ENCODE measurements at places on chromosomes 7 and 10. TPM values are rescaled to one million over a fixed set of nuclear protein-coding genes. Genes with fewer than 3 reads are reported as not detected.

- no peak for DNase-seq
Measured at GRCh38 chr10:79229071-79229541, 118.2 kb upstream of the PPIF start.

DNA sequence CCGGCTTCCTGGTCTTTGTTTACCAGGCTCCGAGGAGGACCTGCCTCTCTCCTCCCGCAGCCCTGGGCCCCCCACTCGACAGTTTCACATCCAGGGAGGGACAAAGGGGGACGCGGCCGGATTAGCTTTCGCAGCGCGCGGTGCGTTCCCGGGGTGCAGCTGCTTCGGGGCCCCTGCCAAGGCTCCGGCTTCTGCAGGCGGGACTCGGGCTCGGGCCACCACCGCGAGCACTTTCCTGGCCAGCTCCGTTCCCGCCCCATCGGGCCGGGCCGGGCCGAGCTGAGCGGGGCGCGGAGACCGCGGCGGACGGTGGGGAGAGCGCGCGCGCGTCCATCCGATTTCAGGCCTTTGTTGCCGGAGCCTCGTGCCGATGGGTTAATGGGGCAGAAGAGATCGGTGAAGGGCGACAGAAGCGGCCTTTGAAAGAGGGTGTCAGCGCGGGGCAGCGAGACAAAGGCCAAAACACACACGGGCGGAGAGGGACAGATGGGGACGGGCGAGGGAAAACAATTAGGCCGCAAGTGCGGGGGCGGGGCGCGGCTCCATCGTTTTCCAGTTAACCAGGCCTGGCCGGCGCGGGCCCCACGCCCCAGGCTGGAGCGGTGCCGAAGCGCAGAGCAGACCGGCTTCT, 8.5 kb upstream of the UNCX start:
- DNase-seq: no peak

DNA sequence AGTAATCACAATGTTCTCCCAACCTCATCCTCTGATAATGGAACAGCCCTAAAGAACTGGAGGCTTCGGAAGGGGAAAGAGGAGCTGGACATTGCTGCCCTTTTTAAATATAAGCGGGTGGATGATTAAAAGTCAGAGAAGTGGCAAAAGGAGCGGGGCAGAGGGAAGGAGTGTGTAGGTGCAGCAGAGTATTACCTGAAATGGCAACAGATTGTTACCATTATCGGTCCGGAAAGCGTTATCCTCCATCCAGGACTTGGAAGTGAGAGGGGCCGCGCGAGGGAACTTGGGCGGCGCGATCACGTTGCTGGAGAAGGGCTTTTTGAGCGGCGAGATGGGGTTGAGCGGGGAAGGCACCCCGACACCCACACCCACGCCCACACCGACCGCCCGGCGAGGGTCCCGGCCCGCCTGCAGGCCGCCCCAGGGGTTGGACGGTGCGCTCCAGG, 51.7 kb downstream of the CPEB3 start:
- DNase-seq: no peak

- peak; percentile 58 for DNase-seq
Measured at GRCh38 chr7:35036361-35037171, 719 bp downstream of the DPY19L1 start.

DNA sequence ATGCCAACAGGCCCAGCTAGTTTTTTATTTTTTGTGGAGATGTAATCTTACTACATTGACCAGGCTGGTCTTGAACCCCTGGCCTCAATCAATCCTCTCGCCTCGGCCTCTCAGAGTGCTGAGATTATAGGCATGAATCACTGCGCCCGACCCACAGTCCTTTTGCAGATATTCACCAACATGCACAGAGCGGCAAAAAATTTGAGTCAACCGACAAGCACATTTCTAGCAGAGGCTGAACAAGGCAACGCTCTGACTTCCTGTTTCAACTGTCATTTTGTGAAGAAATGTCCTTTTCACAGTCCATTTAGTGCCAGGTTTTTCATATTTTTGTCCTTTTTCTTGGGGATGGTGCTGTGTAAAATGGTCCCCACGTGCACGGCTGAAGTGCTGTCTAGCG, 71.1 kb upstream of the KAT6B start:
- DNase-seq: no peak

- no peak for DNase-seq
Measured at GRCh38 chr7:1946773-1947450, 276.8 kb downstream of the ELFN1 start.

The MRPS16 gene
- 136 TPM for total RNA-seq

- DNase-seq: no peak
Measured at GRCh38 chr10:77269163-77269562, 368.4 kb downstream of the KCNMA1 start.

GRCh38 chr10:22228943-22229801, 11.4 kb upstream of the EBLN1 start:
- DNase-seq: peak; percentile 90

DNA sequence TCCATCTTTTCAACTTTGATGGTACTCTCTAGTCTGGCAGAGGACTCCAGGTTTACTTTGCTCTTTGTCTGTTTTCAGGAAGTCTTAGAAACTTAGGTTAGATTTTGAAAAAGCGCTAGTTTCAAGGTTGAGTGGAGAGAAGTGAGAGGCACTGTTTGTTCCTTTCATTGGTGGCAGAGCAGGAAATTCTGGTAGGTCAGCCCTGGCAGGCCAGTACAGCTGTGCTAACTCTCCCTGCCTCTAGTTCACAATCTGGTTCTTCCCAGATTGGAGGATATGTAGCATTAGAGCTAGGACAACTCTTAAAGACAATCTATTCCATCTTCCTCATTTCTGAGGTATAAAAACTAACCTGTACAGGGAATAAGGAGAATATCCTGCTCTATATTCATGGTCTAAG, 160.9 kb upstream of the FZD1 start:
- DNase-seq: no peak

DNA sequence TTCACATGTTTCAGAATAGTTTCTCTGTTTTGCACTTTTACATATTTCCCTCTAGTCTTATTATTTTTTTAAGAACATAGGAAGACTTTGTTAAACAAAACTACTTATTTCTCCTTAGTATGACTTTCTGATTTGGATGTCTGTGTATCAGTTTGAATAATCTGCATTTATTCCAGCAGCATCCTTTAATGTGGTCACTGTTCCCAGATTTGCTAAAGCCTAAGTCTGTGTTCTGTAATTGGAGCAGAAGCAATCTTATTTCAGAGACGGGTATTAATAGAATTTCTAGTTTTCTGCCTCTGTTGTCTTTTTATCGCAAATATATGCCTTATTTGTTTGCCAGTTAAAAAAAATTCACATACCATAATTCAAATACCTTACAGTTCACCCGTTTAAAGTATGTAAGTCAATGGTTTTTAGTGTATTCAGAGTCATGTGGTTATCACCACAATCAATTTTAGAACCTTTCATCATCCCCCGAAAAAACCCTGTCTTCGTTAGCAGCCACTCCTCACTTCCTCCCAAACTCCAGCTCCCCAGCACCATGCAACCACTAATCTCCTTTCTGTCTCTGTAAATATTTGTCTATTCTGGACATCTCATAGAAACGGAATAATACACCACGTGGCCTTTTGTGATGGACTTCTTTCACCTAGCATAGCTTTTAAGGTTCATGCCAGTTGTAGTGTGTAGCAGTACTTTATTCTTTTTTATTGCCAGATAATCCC, 58.7 kb downstream of the INPP5F start:
- no peak for DNase-seq

DNA sequence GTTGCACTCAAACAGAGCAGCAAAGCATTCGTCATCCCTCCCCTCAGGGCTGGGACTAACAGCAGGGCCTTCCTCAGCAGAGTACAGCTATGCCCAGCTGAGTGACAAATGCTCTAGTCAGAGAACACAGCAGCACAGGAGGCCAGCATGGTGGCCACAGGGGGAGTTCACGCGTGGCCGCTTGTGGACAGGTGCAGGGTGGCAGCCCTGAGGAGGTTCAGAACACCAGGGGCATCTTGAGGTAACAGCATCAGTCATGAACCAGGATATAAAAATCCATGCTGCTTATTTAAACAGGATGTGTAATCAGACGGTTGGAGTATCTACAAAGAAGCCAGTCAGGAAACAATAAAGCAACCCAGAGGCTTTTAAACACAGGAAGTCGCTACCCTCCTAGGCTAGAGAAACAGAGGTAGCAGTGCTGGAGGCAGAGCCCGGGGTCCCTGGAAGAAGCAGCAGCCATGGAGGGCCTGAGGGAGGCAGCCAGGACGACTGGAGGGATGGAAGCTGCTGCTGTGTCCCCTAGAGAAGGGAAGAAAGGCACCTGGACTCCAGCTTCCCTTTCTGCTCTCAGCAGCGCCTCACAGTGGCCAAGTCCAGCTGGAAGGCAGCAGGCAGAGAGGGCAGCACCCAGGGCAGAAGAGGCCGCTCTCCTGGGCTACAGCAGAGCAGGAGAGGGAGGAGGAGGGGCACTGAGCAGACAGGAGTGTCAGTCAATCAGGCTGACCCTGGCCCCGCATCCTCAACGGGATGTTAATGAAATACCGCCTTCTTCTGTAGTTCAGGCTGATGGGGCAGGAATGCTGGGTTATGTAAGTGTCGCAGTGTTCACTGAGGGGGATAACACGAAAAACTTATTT, 70.8 kb upstream of the UCN3 start:
- peak; percentile 91 for DNase-seq

The AKR1D1 gene
- not detected for total RNA-seq

GRCh38 chr7:126450269-126450671, 802.5 kb downstream of the GRM8 start:
- DNase-seq: no peak

The FRMPD2 gene
- not detected for total RNA-seq

DNA sequence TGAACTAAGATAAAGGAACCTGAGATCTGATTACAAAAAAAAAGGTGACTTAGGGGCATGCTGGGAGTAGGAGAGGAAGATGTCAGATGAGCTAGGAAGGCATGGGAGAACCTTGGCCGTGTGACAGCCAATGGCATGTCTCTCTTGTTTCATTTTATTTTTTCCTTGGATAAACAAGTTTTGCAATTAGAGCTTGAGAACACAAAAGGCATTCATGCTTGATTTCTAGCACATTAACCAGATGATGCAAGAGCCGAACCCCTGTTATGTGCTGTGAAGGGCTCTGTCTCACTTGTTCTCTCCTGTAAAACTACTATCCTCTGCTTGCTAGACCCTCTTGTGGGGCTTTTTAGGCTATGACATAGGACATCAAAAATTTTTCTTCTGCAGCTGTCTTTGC, 134.3 kb upstream of the ASAH2 start:
- no peak for DNase-seq

DNA sequence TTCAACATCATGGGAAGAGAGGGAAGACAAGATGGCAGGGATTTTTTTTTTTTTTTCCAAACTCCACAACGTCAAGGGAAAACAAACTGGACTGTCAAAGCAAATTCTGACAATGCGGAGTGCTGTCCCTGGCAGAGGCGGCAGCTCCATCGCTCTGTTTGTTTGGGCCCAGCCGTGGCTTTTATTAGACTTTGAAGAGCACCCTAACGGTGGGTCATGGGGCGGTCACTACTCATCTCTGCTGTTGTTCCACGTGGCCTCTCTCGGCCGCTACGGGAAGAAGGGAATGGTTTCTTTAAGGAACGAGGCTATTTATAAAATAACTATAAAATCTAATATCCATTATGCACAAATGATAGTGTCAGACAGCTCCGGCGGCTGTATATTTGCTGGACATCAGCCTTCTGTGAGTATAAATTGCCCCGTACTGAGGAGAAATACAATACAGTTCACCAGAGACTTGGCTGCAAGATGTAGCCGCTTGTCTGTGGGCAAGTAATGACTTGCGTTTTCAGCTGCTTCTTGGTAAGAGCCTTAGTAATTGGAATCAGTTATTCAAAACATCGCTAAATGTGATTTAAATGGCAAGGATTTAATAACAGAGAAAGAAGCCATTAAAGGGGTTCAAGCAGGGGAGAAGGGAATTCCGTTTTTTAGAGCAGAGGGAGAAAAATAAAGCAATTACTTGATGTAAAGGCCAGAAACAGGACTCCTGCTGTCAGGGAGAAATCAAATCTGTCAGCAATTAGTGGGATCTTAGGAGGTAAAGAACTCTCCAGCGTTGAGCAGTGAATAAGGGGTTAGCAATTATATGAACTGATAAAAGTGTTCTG, 61.7 kb upstream of the RAB11FIP2 start:
- DNase-seq: no peak

The PPP1R17 gene
- total RNA-seq: not detected

DNA sequence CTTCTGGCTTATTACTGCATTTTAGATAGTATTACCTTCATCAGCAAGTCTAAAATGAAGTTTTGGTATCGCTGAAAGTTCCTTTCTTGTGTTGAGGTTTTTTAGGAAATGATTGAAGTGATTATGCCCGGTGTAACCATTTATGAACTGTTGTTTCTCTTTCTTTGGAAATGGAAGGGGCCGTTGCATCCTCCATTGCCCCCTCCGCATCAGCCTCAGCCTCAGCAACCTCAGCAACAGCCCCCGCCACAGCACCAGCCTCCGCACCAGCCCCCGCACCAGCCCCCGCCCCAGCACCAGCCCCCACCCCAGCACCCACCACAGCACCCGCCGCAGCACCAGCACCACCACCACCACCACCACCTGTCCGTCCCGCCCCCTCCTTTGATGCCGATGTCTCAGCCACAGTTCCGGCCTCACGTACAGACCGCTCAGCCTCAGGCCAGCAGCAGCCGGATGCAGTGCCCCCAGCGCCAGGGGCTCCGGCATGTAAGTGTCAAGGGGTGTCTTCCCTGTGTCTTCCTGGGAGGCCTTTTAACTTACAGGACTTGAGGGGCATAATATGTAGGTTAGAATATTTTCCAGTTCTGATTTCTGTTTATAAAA, 72.6 kb downstream of the SHH start:
- no peak for DNase-seq

GRCh38 chr10:63675171-63675570, 154.0 kb downstream of the REEP3 start:
- DNase-seq: no peak

DNA sequence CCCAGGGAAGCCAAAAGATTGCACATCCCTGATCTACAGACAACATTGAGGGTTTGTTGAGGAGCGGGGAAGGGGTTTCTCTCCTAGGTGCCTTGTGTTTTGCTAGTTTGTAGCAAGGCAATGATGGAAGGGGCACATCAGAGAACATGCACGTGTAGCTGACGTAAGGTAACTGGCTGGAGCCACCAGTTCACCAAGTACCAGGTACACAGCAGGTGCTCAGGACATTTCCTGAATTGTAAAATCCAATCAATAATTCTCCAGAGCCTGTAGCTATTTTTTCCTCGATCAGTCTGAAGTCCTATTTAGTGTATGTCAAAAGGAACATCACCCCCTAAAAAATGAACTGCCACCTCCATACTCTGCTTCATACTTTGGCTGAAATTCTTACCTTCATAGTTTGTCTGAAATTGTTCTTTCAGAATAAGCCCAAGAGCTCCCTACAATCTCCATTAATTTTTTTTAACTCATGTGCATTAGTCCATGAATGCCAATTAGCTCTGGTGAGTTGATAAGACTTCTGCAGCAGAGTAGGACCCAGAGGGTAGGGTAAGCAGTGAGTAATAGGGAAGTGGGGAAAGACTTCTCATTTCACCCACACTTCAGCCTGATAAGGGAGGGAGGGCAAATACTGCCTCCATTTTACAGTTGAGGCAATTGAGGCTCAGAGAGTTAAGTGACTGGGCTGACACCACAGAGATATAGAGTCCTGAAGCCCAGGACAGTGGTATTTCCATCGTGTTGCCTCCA, 36.0 kb upstream of the SLC26A3 start:
- no peak for DNase-seq
